ENCODE measurements at places on chromosomes 1 and 21. TPM values are rescaled to one million over a fixed set of nuclear protein-coding genes. Genes with fewer than 3 reads are reported as not detected.

The NCMAP gene
- total RNA-seq, result not detected

The UBR4 gene
- 150 TPM for total RNA-seq

The HMCN1 gene
- 10.3 TPM for total RNA-seq

The EPB41 gene
- 45.7 TPM for total RNA-seq

The SRSF11 gene
- total RNA-seq, result 168 TPM

The OR2T11 gene
- total RNA-seq, result not detected

The NMNAT2 gene
- 0.38 TPM for total RNA-seq

The SYTL1 gene
- not detected for total RNA-seq

The PRKCZ gene
- total RNA-seq, result 0.44 TPM

The PARK7 gene
- total RNA-seq, result 294 TPM

The ATP5IF1 gene
- 133 TPM for total RNA-seq

The NBPF4 gene
- total RNA-seq, result not detected

The RCSD1 gene
- total RNA-seq, result 1.00 TPM

The ALG6 gene
- 17.3 TPM for total RNA-seq

The AADACL4 gene
- not detected for total RNA-seq

The SLX9 gene
- 50.6 TPM for total RNA-seq

The KRTAP19-2 gene
- total RNA-seq, result not detected

The MSH4 gene
- total RNA-seq, result 0.09 TPM

The LRRC3 gene
- 4.2 TPM for total RNA-seq

The CAMK2N1 gene
- total RNA-seq, result 11.9 TPM

The SLC39A1 gene
- 77.1 TPM for total RNA-seq

The KRTAP21-2 gene
- total RNA-seq, result not detected

The OR4F16 gene
- not detected for total RNA-seq

The LCE1F gene
- not detected for total RNA-seq

The ATAD3C gene
- not detected for total RNA-seq

The XKR8 gene
- total RNA-seq, result 10.0 TPM

The MAP3K21 gene
- 0.95 TPM for total RNA-seq

The MAP1LC3C gene
- not detected for total RNA-seq

Measured in endothelial cell of umbilical vein (primary cell).